ENCODE measurements at places on chromosomes 16 and 17. TPM values are rescaled to one million over a fixed set of nuclear protein-coding genes. Genes with fewer than 3 reads are reported as not detected.

DNA sequence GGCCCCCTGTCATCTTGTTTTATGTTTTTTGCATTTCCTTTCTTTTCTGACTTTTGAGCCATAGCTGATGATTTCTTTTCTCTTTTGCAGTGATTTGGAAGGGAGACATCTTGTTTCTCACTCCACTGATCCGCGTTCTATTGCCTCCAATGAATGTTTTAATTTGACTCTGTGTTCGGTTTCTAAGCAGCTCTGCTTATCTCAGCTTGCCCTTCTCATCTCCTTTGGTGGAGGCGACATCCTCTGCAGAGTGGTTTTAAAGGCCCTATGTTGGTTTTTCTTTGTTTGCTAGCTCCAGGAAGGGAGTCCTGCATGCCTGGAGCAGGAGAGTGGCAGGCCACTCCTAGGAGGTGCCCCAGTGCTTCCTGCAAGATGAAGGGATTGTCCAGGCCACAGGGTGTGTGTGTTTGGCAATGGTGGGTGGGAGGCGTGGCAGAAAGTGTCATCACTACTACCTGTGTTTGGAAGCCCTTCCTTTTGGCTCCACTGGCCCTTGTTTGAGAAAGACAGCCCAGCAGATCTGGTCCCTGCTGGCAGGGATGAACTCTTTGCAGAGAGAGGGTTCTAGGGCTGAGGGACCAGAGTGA, 13.6 kb downstream of the SMPD3 start:
- H3K36me3 ChIP-seq, result no peaks in the 10 kb centered on the region
- H3K27me3 ChIP-seq, result no peaks in the 10 kb centered on the region
- DNase-seq, result no peak
- no peak overlapping the region for H3K27ac ChIP-seq
- H3K4me1 ChIP-seq, result peaks cover 13% of the 10 kb centered on the region
- no peak overlapping the region for H3K4me3 ChIP-seq

- H3K36me3 ChIP-seq, result no peaks in the 10 kb centered on the region
- no peak overlapping the region for H3K4me3 ChIP-seq
- no peak overlapping the region for H3K27ac ChIP-seq
- DNase-seq, result no peak
- H3K27me3 ChIP-seq, result no peaks in the 10 kb centered on the region
Observed at GRCh38 chr17:38658741-38659345, 15.9 kb downstream of the EPOP start.

DNA sequence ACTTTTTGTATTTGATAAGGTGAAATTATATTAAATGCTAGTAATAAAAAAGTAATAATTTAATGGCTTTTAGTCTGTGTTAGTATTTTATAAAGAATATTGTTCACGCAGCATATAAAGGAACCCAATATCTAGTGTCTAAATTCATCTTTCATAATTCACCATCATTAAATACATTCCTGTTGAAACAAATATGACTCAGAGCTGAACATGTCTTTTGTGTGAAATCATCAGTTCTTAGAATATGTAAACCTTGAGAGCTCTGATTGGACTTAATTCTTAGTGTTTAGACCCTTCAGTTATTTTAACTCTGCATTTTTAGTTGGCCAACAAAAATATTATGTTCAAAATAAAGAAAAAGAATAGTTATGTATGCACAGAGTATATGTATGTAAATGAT, 71.8 kb downstream of the ABHD15 start:
- H3K27ac ChIP-seq, result no peak overlapping the region
- H3K4me3 ChIP-seq, result no peak overlapping the region
- H3K36me3 ChIP-seq, result peaks cover 45% of the 10 kb centered on the region
- no peak for DNase-seq
- H3K27me3 ChIP-seq, result no peaks in the 10 kb centered on the region

DNA sequence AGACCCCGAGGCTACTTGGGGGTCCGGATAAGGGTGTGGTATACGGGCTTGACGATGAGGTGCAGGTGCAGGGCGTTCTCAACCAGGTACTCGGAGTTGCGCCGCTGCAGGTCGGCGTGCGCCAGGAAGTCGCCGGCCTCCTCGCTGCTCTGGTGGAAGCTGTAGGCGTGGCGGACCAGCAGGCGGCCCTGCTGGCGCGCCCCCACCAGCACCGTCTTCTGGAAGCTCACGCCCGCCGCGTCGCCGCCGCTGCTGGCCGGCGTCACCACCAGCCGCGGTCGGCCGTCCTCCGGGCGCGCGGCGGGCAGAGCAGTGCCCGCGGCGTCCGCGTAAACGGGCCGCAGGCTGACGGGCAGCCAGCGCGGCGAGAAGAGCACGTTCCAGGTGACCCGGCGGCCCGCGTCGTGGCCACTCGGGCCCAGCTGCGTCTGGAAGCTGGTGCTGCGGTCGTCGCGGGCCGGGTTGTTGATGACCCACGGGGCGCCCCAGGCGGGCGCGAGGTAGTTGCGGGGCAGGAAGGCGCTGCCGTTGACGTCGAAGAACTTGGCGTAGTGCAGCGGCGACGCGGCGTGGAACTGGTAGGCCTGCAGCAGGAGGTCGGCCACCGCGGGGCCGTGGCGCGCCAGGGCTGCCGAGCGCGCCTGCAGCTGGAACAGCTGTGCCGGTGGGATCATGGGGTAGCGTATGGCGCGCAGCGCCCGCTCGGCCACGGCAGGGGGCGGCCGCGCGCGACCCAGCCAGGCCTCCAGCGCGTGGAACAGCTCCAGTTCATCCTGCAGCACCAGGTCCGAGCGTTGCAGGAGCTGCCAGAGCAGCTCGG, 4.8 kb downstream of the BTBD17 start:
- peaks cover 45% of the 10 kb centered on the region for H3K27me3 ChIP-seq
- DNase-seq, result peak; percentile 47
- peaks cover 38% of the 10 kb centered on the region for H3K4me1 ChIP-seq
- no peak overlapping the region for H3K4me3 ChIP-seq

DNA sequence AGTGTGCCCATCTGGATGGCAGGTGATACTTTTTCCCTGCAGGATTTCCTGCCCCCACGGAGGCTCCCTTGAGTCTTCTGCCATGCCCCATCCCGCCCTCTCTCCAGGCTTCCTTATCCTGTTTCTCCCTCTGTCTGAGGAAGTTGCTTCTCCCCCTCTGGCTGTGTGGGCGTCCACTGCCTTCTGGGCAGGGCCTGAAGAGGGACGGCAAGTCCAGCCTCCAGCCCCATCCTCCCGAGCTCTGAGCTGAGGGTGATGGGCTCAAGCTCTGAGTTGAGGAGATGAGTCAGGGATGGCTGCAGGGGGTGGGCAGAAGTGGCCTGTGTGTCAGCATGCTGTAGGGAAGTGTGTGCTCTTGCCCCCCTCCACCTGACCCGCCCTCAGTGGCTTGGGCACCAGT, 14.2 kb upstream of the RAP1GAP2 start:
- H3K4me3 ChIP-seq, result no peak overlapping the region
- H3K4me1 ChIP-seq, result peaks cover 21% of the 10 kb centered on the region
- H3K27ac ChIP-seq, result no peak overlapping the region

DNA sequence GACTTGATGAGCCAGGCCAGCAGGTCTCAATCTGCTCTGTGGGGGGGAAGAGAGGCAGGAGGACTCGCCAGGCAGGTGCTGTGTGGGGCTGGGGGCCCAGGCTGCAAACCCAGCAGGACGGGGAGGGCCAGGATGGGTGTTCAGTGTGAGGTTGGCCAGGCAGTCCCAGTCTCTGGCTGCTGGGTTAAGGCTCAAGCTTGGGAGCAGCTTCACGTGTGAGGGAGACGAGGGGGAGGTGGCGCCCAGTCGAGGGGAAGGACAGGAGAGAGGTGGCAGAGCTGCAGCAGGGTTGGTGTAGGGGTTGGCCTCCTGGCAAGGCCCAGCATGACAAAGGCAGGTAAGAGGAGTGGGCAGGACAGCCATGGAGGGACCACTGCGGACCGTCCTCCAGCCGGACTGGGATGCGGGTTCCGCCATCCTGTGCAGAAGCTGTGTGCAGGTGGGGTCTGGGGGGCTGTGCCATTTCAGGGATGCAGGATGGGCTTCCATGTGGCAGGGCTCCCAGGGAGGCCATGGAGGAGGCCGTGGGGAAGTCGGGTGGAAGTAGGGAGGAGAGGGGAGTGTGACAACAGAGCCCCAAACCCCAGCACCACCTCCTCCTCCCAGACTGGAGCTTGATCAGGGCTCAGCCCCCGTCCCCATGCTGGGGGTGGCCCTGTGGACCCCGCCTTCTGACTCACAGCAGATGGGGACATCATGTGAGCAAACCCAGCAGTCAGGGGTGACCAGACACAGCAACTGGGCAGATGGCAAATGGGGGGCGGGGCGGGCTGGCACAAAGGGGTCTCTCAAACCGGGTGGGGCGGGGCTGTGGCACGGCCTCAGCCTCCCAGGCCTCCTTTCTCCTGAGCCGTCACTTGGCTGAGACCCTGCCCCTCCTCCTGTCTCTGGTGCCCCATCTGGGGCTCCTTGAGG, 2.8 kb downstream of the ADGRG1 start:
- no peak overlapping the region for H3K4me3 ChIP-seq
- peak; percentile 82 for DNase-seq
- H3K4me1 ChIP-seq, result peaks cover 100% of the 10 kb centered on the region
- H3K36me3 ChIP-seq, result peaks cover 15% of the 10 kb centered on the region

DNA sequence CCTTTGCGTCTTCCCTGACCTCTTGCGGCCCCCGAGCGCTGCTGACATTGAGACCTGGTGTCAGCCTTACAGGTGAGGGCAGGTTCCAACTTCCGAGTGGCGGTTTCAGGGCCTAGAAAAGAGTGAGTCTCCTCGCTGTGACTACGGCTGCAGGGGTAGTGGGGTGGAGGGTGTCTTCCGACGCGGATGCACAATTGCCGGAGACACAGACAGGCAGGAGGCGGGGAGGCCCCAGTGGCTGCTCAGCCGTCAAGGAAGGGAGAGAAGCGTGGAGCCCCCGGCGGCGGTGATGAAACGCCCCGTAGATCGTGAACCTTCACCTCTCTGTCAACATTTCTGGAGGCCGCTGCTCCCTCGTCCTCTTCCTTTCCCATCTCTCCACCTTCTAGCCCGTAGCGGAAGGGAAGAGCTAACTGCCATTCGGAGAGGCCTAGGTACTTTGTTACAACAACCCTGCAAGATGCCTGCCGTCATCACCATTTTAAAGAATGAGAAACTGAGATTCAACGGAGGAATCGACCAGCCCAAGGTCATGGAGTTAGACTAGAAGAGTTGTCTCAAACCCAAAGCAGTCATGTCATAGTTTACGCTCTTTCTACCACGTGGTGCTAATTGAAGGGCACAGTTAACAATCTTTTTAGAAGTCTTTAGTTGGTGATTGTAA, 485 bp downstream of the DNAJA3 start:
- peaks cover 21% of the 10 kb centered on the region for H3K36me3 ChIP-seq
- H3K4me1 ChIP-seq, result peaks cover 10% of the 10 kb centered on the region
- peak overlapping the region; percentile 98 for H3K27ac ChIP-seq

DNA sequence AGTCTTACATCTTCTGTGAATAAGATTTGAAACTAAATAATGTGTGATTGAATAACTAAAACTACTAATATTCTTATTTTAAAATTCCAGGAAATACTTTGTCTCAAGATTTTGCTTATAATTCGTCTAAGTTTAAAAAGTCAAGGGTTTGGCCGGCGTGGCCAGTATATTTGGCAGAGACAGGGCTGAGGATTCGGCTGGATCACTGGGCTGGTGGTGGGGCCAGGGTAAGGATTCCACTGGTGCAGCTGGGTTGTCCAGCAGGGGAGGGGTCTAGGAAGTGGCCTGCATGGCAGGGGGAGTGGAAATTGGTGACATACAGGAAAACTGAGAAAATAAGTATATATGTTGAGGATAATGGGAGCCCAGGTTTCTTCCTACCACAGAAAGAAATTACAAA, 75.7 kb downstream of the MYO1D start:
- no peak overlapping the region for H3K27ac ChIP-seq
- no peaks in the 10 kb centered on the region for H3K36me3 ChIP-seq
- no peak overlapping the region for H3K4me3 ChIP-seq
- DNase-seq, result no peak
- no peaks in the 10 kb centered on the region for H3K27me3 ChIP-seq

- no peaks in the 10 kb centered on the region for H3K27me3 ChIP-seq
- no peak overlapping the region for H3K4me3 ChIP-seq
- H3K36me3 ChIP-seq, result no peaks in the 10 kb centered on the region
- no peak for DNase-seq
- H3K4me1 ChIP-seq, result peaks cover 2% of the 10 kb centered on the region
Observed at GRCh38 chr16:777826-778225, 10.4 kb downstream of the RPUSD1 start.

- H3K27me3 ChIP-seq, result no peaks in the 10 kb centered on the region
- peaks cover 5% of the 10 kb centered on the region for H3K36me3 ChIP-seq
- H3K4me1 ChIP-seq, result peaks cover 9% of the 10 kb centered on the region
- DNase-seq, result no peak
- H3K4me3 ChIP-seq, result no peak overlapping the region
Observed at GRCh38 chr17:76427501-76428231, 25.3 kb downstream of the UBE2O start.

DNA sequence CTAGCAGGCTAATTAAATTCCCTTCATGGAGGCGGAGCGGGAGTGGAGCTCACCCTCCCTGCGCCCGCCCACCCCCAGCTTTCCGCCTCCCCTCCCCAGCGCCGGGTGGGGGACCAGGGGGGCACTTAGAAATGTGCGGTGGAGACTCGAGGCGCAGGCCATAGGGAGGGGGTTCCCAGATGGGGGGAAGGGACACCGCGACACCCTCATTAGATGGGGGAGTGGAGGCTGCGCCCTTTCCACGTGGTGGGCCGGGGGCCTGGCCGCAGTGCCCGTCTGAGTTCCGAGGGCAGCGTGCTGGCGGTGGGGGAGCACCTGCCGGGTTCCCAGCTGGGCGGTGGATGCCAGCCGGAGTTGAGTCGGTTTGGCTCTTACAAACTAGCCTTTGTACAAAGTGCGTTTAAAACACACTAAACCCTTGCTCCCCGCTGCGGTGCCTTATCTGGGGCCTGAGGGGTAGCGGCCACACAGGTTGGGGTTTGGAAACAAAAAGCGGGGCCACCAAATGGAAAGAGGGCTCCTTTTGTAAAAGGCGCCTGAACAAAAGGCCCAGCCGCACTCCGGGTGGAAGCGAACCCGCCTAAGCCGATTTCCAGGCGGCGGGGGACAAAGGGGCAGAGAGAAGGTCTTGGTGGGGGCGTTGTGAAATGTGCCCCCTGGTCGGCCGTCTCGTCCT, 1.4 kb downstream of the GSE1 start:
- H3K27me3 ChIP-seq, result peaks cover 17% of the 10 kb centered on the region
- peaks cover 78% of the 10 kb centered on the region for H3K4me1 ChIP-seq
- no peak overlapping the region for H3K4me3 ChIP-seq
- no peak overlapping the region for H3K27ac ChIP-seq

- peaks cover 9% of the 10 kb centered on the region for H3K27me3 ChIP-seq
- peaks cover 16% of the 10 kb centered on the region for H3K4me1 ChIP-seq
- no peak overlapping the region for H3K4me3 ChIP-seq
- no peak for DNase-seq
- H3K36me3 ChIP-seq, result no peaks in the 10 kb centered on the region
Observed at GRCh38 chr16:79297805-79298204, 302.7 kb downstream of the MAF start.

The ZP2 gene
- 0.20 TPM for total RNA-seq

The KRT33B gene
- 0.20 TPM for total RNA-seq

All from spinal cord (tissue), 10 donors.